GM12878 (cell line): ENCODE measurements at places on chromosomes 5 and 9. TPM values are rescaled to one million over a fixed set of nuclear protein-coding genes. Genes with fewer than 3 reads are reported as not detected.

DNA sequence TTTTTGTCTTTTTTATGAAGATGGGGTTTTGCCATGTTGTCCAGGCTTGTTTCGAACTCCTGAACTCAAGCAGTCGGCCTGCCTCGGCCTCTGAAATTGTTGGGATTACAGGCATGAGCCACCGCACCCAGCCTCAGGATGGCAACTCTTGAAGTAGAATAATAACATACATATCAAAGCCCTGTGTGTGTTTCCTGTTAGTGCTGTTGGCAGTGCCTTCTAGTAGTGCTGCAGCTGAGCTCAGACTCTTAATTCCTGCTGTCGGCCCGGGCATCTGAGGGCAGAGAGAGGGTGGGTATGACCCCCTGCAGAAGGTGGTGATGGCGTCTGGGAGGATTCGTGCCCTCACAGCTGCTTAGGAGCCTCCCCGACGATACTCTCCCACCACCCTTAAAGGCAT is 227.2 kb downstream of the PDZD2 start:
- H3K4me3 ChIP-seq: no peak overlapping the region
- H3K27me3 ChIP-seq: no peaks in the 10 kb centered on the region; the same call in 1 of the 2 replicates
- no peaks in the 10 kb centered on the region for H3K36me3 ChIP-seq
- H3K4me1 ChIP-seq: no peaks in the 10 kb centered on the region
- no peak overlapping the region for H3K27ac ChIP-seq

DNA sequence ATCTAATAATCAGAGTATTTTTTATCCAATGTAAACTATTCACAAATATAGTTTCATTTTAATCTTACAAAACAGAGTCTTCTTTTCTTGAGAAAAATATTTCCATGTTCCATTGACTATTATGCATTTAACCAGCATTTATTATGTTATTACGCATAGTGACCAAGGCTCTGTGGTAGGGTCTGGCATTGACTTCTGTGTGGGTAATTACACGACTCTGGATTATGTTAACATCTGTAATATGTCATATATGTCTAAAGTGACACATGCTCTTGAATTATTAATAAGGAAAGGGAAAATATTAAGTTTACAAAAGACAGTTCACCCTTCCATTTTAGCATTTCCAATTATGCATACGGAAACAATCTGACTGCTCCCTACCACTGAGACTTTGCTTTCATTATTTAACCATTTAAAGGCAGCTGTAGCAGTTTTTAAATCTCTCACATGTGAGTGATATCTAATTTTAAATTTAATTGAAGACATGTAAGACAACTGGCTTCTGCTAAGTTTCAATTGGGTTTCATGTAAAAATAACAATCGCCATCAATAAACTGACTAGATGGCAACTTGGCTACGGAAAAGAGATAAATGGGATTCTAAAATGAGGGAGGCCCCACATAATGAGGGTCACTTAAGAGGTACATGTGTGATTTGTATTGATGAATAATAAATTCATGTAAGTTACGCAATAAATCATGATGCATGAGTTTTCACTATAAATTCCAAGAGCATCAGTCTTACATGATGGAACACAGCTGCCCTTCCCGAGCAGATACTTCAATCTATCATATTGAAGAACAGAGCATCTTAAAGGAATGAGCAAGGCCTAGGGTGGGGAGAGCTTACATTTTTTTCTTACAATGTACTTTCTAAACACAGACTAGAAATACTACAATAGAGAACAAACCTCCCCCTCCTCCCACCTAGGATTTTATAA is 1056.8 kb downstream of the MAT2B start:
- no peaks in the 10 kb centered on the region for H3K27me3 ChIP-seq
- no peaks in the 10 kb centered on the region for H3K36me3 ChIP-seq
- no peak overlapping the region for H3K27ac ChIP-seq

GRCh38 chr5:13939638-13940037 is 4.8 kb downstream of the DNAH5 start:
- H3K36me3 ChIP-seq: no peaks in the 10 kb centered on the region
- no peak for DNase-seq
- no peaks in the 10 kb centered on the region for H3K4me1 ChIP-seq
- H3K4me3 ChIP-seq: no peak overlapping the region
- no peak overlapping the region for H3K27ac ChIP-seq

DNA sequence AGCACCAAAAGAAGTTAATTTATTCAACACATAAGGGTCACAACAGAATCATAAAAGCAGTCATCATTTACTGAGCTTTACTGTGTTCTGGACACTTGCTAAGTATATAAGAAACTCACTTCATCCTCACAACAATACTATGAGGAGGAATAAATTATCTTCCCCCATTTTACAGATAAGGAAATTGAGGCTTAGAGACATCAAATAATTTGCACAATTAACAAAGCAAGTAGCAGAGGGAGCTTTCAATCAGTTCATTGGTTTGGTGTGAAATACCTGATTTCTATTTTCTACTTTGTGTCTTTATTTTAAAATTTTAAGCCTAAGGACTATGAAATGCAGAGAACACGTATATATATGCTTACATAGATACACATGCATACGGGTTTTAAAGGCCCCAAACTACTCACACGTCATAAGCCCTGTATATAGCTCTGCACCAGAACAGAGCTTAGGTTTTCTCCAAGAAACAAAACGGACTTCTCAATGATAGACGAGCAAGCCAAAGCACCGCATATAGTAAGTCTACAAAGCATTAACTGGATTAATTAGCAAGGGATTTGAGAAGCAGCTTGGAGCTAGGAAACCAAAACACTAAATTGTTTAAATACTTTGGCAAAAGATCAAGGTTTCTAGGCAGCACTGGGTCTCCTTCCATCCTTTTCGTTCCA is 95.6 kb downstream of the DENND1A start:
- no peaks in the 10 kb centered on the region for H3K36me3 ChIP-seq
- no peaks in the 10 kb centered on the region for H3K4me1 ChIP-seq

GPX8 gene
- total RNA-seq: not detected in 2 replicates

DNA sequence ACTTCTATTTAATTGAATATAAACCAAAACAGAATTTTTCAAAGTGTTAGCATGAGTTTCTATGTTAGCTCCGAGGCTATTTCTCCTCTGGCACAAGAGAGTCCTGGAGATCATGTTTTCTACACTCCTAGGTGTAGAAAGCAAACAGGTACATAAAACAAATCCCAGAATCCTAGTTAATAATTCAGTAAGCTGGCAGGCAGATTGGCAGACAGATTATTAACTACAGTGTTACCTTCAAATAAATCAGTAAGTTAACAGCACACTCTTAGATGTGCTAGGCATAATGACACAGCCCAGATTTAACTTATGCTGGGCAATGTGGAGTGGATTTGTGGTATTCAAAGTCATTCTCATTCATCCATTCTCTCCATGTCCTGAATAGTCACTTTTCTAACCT is 282.8 kb upstream of the RPS23 start:
- no peak for DNase-seq
- no peak overlapping the region for H3K27ac ChIP-seq
- no peaks in the 10 kb centered on the region for H3K36me3 ChIP-seq
- no peaks in the 10 kb centered on the region for H3K27me3 ChIP-seq
- no peak overlapping the region for H3K4me3 ChIP-seq
- no peaks in the 10 kb centered on the region for H3K4me1 ChIP-seq

- peaks cover 21% of the 10 kb centered on the region for H3K4me1 ChIP-seq
- H3K27me3 ChIP-seq: no peaks in the 10 kb centered on the region
- no peak overlapping the region for H3K4me3 ChIP-seq
These were observed 386.2 kb upstream of the SLC30A5 start for GRCh38 chr5:68707575-68707974.

- H3K4me1 ChIP-seq: no peaks in the 10 kb centered on the region
- H3K36me3 ChIP-seq: no peaks in the 10 kb centered on the region
- DNase-seq: no peak
- no peak overlapping the region for H3K4me3 ChIP-seq
These were observed 21.6 kb downstream of the FBLL1 start for GRCh38 chr5:168550656-168551055.

DNA sequence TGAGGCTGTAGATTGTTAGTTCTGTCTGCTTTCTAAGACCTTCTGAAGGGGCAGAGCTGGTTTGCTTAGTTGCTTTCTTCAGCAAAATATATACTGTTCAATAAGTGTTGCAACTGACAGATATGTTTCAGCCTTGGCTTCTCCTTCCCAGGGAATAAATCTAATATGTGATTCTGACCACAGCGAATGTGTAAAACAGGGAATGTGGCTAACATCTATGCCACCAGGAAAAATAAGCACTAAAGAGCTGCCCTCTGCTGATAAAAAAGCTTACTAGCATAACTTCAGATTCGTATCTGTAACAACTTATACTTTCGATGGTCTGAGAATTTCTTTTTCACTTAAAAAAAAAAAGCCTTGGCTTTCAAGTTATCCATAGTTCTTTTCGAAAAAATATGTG is 13.0 kb upstream of the OSMR start:
- DNase-seq: no peak
- H3K27ac ChIP-seq: no peak overlapping the region
- no peaks in the 10 kb centered on the region for H3K27me3 ChIP-seq
- no peaks in the 10 kb centered on the region for H3K36me3 ChIP-seq

PCBD2 gene
- 6.0 and 7.4 TPM in 2 replicates for total RNA-seq

DNA sequence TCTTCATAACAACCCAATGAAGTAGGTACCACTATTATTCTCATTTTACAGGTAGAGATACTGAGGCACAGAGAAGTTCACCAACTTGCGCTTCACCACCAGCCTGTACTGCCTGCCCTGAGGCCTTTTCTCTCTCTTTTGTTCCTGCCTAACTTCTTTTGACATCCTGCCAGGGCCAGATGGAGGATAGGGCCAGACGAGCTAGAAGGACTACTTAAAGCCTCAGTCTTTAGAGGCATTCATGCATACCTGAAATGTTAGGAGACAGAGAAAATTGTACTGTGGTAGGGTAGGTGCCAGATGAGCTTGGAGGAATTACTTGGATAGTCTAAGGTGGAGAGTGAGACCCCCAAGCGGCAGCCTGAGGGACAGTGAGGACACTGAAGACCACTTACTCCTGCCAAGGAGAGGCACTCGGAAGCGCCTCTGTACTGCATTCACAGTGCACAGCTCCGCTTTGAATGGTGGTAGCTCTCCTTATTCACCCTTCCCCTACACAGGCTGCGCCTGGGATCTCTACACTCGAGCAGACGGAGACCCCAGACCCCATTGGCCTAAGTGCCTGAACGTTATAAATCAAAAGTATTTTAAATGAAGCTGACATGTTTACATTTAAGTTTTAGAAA is 6.2 kb upstream of the ORM1 start:
- H3K27me3 ChIP-seq: no peaks in the 10 kb centered on the region; the same call in 1 of the 2 replicates
- no peaks in the 10 kb centered on the region for H3K36me3 ChIP-seq
- no peak overlapping the region for H3K27ac ChIP-seq
- no peak for DNase-seq
- no peaks in the 10 kb centered on the region for H3K4me1 ChIP-seq

SPATA31A3 gene
- not detected in 2 replicates for total RNA-seq

DNA sequence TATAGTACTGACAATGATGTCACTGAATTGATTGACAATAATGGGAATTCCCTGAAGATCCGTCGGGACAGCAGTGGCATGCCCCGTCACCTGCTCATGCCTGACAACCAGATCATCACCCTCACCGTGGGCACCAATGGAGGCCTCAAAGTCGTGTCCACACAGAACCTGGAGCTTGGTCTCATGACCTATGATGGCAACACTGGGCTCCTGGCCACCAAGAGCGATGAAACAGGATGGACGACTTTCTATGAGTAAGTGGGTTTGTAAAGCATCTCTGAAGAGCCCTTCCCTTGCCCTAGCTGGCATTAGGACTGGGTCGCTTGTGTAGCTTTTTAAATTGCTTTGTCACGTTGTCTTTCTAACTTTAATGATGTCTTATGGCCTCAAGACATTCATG is 72.7 kb upstream of the WWC1 start:
- no peak overlapping the region for H3K27ac ChIP-seq
- DNase-seq: no peak

PHAX gene
- 30.8 and 33.1 TPM in 2 replicates for total RNA-seq

DNA sequence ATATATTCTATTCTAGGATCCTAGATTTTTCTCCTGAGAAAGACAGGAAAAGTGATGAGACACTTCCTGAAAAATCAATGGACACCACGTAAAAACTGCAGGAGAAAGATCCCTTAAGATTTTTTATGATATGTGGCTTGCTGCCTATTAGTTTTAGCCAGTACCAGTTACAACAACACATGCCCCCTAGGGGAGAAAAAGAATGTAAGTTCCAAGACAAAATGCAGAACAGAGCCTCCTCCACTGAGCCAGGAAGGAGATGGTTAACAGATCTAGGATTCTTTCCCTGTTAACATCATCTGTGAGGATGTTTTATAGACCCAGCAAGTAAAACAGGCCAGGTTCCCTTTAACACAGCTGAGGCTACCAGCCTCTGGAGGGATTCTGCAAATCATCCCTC is 574.7 kb downstream of the TLE4 start:
- no peak overlapping the region for H3K27ac ChIP-seq
- no peak for DNase-seq
- no peaks in the 10 kb centered on the region for H3K4me1 ChIP-seq
- H3K4me3 ChIP-seq: no peak overlapping the region
- H3K27me3 ChIP-seq: no peaks in the 10 kb centered on the region

HTR1A gene
- total RNA-seq: not detected in 2 replicates

ANKRD31 gene
- not detected in 2 replicates for total RNA-seq

GRCh38 chr5:74326571-74327338 is 313.8 kb downstream of the ENC1 start:
- peaks cover 13% of the 10 kb centered on the region for H3K4me1 ChIP-seq
- no peak overlapping the region for H3K4me3 ChIP-seq
- DNase-seq: peak; percentile 92
- H3K27me3 ChIP-seq: no peaks in the 10 kb centered on the region
- no peaks in the 10 kb centered on the region for H3K36me3 ChIP-seq
- no peak overlapping the region for H3K27ac ChIP-seq

PCDHA11 gene
- 0.05 TPM in 1 of 2 replicates, not detected in the other for total RNA-seq

DNA sequence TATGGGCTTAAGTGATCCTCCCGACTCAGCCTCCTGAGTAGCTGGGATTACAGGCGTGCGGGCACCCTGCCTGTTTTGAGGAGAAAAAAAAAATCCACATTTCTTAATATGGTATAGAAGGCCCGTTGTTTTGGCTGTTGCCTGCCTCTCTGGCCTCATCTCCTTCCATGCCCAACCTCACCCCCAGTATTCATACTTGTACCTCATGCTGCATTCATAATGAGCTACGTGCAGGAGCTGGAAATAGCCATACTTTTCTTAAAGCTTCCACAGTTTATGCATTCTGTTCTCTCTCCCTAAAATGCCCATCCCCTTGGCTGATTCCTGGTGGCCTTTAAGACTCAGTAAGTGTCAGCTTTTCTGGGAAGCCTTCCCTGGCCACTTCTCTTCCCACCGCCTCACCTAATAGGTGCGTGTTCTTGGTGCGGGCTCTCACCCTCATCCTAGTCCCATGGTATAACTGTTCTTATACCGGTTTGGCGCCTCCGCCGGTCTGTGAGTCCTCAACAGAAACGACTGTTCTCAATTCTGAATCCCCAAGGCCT is 2.1 kb upstream of the TPM2 start:
- DNase-seq: no peak
- H3K36me3 ChIP-seq: peaks cover 10% of the 10 kb centered on the region; the same call in 1 of the 2 replicates
- no peak overlapping the region for H3K27ac ChIP-seq
- peaks cover 3% of the 10 kb centered on the region; the same call in 1 of the 2 replicates for H3K4me1 ChIP-seq

DNA sequence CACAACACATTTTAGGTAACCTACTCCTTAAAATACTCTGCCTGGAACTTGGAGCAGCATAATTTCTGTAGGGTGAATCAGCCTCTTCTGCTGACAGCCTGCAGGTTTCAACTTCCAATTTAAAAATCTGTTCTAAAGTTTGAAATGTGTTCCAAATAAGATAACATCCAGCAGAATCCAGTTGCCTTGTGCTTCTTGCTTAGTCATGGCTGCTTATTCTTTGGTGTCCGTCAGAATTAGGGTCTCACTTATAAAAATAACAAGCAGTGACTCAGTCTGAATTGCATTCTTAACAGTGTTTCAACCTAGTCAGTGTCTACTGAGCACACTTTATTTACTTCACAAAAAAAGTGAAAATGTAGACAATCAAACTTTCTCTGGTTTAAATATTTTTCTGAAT is 3.7 kb downstream of the CDH6 start:
- no peaks in the 10 kb centered on the region for H3K36me3 ChIP-seq
- no peak overlapping the region for H3K27ac ChIP-seq
- DNase-seq: no peak
- H3K4me3 ChIP-seq: no peak overlapping the region
- H3K27me3 ChIP-seq: peaks cover 11% of the 10 kb centered on the region; the same call in 1 of the 2 replicates
